ENCODE measurements at places on chromosomes 1 and 21. TPM values are rescaled to one million over a fixed set of nuclear protein-coding genes. Genes with fewer than 3 reads are reported as not detected.

LAPTM5 gene
- 0.26 TPM for polyA plus RNA-seq

DNA sequence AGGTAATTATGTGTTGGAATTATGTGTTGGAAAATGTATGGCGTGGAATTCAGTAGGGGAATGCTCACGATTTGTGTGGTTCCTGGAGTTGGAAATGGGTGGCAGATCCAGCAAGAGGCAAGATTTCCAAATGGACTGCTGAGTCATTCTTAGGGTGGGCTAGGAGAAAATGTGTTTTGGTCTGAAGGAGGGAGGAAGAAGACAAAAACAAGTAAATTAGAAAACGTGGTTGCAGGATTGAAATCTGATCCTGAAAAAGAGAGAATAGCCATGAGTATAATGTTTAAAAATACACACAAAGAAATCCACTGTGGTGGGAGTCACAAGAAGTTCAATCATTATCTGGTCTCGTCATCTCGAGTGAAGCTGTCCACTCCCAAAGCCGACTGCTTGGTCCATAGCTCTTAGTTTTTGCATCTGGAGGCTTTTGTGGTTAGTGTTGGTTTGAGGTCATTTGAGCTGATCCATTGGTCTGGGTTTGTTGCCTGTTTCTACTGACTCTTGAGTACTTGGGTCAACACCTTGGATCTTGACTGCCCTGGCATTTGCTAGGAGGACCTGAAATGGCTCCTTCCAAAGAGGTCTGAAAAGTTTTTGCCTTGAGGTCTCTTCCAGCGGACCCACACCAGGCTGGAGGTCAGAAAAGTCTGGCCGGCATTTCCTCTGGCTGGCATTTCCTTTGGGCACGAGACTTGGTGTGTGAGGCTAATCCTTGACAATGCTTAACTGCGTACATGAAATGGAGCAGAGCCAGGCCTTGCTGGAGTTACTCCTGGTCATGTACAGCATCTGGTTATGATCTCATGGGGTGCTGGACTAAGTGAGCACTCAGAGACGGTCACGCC is 9.2 kb downstream of the MX2 start:
- DNase-seq, result no peak

DNA sequence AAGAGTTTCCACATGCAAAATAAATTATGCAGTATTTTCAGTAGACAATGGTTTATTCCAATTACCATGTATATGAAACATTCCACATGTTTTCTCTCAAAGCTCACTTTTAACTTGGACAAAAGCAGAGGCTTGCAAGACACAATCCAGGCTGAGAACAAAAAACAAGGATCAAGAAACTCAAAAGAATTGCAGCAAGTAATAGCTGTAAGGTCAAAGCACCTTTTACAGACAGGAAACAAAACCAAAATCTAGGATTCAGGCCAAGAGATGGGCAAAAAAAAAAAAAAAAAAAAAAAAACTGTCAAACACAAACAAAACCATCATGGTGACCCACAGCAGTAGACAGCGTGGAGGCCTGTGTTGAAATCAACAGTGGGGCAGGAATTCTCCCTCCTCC is 9.3 kb downstream of the RGS1 start:
- no peak for DNase-seq

- no peak for DNase-seq
Observed at GRCh38 chr1:97820470-97821188, 100.2 kb downstream of the DPYD start.

All from A549 (cell line).